Bone marrow (tissue), 2 donors: ENCODE measurements at places on chromosomes 2 and 18.
A peak's percentile ranks its signal among the peaks of the same experiment; 100 is the strongest.

- DNase-seq: no peak
Measured at GRCh38 chr2:112301171-112301584, 25.8 kb downstream of the ZC3H6 start.

DNA sequence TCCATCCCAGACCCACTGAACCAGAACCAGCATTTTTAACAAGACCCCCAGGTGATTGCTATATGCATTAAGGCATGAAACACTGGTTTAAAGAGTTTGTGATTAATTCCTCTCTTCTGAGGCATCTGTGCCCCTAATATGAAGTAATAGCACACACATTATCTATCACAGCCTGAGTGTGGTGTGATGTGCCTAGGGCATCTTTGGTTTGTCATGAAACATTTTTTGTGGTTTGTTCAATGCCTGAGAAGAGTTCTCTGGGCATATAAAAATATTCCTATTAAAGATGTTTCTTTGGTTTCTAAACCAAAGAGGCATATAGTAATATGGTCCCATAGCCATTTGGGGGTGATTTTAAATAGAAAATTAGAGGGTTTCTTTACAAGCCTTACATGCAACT lies 221.7 kb upstream of the SPOPL start:
- DNase-seq: no peak

- DNase-seq: no peak
Measured at GRCh38 chr2:176174382-176174823, 14.1 kb upstream of the HOXD1 start.

DNA sequence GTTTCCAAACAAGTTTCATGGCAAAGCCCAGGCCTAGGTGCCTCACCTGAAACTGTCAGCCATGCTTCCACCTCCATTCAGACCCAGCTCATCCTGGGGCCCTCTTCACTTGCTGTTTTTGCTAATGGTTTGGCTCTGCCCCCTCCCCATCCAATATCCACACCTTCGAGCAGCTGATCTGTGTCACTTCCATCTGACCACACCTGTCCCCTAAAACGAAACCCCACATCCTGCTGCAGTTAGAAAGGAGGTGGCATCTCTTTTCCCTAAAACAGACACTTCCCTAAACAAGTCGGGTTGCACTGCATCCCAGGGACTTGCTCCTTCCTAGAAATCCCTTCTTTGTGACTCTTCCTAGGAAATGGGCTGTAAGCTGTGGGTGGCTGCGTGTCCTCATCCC lies 748.7 kb upstream of the SALL3 start:
- DNase-seq: no peak

DNA sequence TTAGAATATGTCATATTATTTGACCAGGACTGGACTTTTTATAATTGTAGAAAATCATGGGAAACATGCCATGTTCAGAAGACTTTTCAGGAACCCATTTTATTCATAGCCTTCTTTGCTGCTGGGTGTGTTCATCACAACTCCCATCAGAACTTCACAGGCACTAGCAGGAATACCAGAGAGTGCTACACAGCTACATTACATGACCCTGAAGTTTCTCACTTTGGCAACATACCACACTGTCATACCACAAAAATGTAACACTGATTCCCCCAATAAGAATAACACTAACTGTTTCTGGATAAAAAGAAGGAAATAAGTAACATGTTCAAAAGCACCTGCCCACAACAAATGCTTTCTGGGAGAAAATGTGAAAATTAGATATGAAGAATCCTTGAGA lies 405.4 kb downstream of the CDH2 start:
- no peak for DNase-seq

DNA sequence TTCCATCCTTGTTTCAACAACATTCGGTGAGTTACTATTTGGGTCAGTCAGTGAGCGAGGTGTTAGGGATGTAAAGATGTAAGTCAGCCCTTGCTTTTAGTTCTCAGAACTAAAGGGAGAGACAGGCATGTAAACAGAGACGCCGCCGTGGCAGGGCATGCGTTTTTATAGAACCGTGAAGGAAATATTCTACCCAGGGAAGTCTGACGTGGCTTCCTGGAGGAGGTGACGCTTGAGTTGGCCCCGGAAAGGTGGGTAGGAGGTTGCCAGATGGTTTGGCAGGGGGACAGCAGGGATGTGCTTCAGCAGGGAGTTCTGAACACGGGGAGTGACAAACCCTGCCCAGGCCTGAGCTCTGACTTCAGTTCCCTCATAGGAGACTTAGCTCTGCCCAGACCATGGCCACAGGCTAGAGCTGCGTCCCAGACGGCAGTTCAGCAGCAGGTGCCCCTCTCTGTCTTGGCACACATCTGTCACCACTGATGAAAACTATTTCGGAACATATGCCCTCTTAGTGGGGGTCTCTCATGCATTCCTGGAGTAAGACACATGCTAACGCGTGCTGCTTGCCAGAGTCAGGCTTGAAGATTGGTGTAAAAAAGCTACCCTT lies 23.4 kb upstream of the RPL31 start:
- DNase-seq: no peak

DNA sequence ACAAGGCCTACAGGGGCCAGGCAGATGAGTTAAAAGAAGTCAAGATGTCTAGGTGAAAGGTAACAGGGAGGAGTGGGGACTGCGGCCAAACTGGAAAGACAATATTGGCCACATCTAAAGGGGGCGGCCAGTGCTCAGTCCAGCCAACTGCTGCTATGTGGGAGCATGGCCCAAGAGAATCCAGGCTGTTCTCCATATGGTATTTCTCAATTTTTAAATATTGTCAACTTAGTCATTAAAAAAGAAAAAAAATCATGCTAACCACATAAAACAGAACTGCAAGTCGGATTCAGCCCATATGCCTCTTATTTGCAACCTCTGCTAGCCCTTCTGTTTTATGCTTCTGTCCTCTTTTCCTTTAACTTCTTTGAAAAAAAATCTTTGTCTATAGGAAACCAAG lies 14.8 kb downstream of the TRABD2A start:
- no peak for DNase-seq

DNA sequence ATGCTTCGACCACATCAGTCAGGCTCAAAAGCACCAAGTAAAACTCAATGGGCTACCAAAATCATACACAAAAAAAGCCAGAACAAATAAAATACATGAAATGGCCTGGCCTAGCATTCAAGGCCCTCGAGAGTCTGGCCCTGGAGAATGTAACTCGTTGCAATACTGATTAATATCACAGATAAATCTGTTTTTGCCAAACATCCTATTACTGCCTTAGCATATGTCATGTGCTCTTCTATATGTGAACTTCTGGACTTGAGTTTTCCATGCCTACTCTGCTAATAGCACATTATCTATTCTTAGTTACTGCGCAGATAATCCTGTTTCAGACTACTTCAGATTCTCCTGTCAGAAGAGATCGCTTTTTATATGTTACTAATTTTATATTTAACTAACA lies 250.7 kb upstream of the SMAD7 start:
- DNase-seq: no peak

DNA sequence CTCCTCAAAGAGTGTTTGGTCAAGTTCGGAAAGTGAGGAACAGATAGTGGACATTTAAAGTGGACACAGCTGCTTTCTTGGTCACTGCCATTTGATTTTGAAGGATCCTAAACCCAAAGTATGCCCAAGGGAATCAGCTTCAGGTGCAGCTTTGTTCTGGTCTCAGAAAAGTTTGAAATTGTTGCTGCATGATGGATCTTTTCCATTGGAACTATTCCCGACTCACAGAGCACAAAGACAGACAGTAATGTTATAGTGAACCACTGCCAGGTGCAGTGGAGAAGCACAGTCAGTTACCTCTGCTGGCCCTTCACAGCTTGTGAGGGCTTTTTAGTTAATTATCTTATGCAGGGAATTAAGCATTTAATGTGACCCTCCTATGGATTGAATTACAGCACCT lies 301.7 kb downstream of the PHLPP1 start:
- no peak for DNase-seq

GRCh38 chr18:79690071-79690470 lies 10.5 kb downstream of the CTDP1 start:
- DNase-seq: no peak

DNA sequence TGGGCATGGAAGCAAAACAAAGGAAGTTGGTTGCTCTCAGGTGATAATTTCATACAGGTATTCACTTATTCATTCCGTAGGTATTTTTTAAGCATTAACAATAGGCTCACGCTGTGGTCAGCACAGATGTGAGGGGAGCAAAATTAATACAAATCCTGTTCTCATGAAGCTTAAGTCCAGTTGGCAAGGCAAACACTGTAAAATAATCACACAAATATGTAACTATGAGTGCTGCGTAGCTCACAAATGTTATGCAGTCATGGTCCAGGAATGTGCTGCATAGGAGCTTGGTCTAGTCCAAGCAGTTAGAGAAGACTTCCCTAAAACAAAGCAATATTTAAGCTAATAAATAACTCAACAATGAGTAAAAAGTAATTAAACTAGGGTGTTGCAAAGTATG lies 23.9 kb downstream of the SP5 start:
- no peak for DNase-seq

DNA sequence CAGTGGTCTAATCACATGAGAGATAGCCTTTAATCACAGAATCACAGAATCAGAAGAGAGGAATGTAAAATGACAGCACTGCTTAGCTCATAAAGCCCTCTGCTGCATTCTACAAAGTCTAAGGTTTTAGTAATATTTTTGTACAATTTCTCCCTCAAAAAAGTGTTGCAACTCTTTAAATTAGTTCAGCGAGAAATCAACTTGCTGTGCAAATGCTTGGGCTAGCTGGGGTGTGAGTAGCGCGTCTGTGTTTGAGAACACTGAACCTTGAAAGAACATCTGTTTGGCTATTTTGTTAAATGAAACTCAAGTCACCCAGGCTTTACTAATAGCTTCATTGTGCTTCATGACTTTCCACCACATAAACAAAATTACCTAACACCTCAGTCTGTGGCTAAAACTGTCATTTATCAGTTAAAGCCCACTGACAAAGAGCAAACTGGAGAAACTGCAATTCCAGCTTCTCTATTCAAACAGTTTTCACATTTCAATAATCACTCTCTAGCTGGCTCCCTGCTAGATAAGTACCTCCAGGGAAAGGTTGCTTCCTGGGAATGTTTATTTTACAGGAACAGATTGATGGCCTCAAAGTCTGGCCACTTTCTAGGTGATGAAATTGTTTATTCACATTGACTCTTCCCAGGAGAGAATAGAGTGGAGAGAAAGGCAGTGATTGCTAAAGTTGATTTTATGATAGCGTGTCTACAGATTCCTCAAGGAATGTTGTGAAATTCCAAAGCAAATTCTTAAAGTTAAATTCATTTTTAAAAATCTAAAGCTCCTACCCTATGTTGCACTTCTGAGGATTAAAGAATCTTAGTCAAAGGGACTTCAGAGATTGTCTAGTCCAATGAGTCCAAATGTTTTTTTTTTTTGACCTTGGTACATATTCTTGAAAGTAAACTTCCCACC lies 36.0 kb upstream of the STAT1 start:
- DNase-seq: no peak

GRCh38 chr18:12309683-12310198 lies 1.7 kb downstream of the TUBB6 start:
- no peak for DNase-seq

GRCh38 chr2:102848366-102848839 lies 86.6 kb downstream of the TMEM182 start:
- peak; percentile 18 for DNase-seq

DNA sequence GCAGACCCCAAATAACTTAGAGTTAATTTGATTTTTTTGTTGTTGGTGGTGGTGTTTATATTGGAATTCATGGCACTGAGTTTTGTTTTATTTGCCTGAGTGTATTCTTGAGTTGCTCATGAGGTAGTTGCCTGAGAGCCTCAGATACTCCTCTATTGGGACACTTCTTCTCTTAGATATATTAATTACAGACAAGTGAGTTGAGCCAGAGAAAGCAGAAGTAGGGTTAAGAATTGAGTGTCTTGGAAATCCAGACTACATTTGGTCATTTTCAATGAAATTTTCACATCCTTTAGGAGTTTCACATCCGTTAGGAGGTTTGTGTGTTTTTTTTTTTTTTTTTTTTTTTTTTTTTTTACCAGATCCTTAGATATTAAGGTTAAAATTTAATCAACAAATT lies 29.0 kb downstream of the FMNL2 start:
- DNase-seq: no peak

- no peak for DNase-seq
Measured at GRCh38 chr18:32803568-32803967, 30.7 kb upstream of the KLHL14 start.

- no peak for DNase-seq
Measured at GRCh38 chr2:88827821-88828220, 136.3 kb downstream of the RPIA start.

GRCh38 chr2:107804608-107805498 lies 21.8 kb upstream of the RGPD4 start:
- no peak for DNase-seq

GRCh38 chr2:10469955-10470608 lies 22.0 kb upstream of the ODC1 start:
- no peak for DNase-seq

DNA sequence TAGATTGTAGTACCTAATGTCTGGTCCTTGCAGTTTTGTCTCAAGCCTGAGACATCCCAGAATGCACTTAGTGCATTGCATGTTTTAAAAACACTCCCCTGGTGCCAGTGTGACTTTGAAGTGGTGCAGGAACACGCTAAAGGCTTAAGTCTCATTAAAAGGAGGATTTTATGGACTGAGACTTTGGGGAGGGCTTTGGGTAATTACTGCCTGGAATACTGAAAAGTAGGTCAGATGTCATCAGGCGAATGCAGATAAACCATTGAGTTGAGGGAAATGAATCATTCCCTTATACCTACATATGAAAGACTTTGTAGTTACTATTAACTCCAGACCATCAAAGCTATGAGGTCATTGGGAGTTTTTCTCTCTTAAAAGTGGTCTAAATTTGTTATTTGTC lies 3.0 kb upstream of the OSBPL1A start:
- DNase-seq: no peak

DNA sequence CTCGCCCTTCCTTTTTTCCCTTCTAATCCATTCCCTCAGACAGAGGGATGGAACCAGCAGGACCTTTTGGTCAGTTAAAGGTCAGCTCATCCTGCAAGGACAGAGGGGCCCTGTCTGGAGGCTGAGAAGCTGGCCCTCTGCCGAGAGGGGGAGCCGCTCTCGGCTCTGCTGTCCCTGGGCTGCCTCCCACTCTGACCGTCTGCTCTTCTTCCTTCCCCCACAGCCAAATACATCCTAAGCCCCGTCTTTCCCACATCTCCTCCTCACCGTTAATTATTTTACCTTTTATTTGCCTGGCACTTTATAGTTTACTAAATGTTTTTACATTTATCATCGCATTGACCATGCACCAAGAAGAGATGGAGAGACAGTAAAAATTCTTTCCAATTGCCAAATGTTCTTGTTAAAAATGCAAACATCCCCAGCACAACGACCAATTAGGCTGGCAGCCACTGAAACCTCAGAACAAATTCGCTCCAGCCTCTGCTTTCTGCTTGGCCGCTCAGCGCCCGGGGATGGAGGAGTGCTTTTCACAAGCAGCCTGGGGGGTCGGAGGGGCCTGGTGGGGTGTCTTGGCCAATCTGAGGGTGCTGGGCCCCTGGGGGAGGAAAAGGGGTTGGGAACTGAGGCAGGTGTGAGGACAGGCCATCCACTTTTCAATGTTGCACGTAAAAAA lies 123.7 kb downstream of the TNS1 start:
- DNase-seq: no peak

DNA sequence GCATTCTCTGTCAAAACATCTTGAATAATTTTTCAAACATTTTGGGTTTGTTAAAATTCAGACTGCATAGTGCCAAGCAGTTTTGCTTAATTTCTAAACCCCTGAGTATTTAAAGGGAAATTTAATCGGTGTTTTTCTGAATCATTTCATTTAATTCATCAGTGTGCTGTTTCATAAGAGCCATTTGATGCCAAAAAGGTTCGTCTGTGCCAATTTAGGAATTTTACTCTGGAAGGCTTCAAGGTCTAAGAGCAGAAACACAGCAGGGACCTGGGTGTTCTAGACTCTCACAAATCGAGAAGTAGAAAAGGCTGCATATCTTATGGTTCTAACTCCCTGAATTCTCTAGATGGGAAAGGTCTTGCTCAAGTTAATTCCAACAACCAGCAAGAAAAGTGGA lies 311.9 kb upstream of the NT5C1B start:
- DNase-seq: no peak
